ENCODE measurements at places on chromosomes 4 and X. TPM values are rescaled to one million over a fixed set of nuclear protein-coding genes. Genes with fewer than 3 reads are reported as not detected.

- DNase-seq = no peak
Measured at GRCh38 chrX:8960957-8961468, 72.9 kb downstream of the FAM9B start.

DNA sequence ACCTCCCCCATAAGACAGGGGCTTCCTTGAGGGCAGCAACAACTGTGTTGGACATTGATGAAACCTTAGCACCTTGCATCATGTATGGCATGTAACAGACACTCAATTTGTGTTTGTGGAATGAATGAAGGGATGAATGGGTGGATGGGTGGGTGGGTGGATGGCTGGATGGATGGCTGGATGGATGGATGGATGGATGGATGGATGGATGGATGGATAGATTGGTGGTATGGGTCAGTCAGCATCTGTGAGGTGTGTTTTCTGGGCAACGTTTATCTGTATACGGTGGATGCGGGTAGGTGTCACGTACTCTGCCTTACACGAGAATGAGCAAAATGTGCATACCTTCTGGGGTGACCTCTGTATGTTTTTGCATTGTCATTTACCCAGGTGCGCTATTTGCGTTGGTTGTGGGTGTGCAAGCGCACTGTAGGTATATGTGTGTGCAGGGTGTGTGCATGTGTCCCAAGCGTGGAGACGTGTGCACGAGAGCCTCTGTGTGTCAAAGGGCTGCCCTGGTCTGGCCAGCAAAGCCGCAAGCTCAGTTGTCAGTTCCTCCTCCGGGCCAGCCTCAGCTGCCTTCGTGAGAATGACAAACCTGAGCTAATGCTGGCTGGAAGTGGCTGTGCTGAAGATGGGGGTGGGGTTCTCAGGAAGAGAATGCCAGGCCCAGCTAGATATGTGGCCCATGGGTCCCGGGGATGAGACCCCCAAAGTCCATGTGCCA lies 26.5 kb downstream of the ELF4 start:
- DNase-seq = no peak

GRCh38 chrX:81263059-81263458 lies 61.2 kb downstream of the SH3BGRL start:
- DNase-seq = no peak

- no peak for DNase-seq
Measured at GRCh38 chrX:13702111-13702789, 13.3 kb downstream of the RAB9A start.

DNA sequence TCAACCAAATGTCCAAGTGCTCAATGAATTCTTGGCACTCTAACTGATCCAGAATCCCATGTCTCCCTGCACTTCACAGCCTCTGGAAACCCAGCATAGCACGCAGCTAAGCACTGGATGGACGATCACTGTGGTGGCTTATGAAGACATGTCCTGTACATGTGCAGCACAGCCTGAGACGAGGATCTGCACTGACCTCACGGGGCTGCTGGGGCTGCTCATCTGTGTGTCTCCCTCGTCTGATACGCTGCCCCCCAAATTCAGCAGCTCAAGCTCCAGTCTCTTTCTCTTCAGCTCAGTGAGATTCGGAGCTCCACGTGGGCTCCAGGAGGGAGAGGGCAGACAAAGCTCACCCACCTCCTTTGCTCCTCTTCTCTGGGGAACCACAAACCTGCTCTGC lies 126.9 kb downstream of the CPZ start:
- DNase-seq = no peak

GRCh38 chrX:41963348-41963747 lies 40.0 kb upstream of the CASK start:
- DNase-seq = peak; percentile 4

FRG2 gene
- total RNA-seq = not detected

NXF2B gene
- not detected for total RNA-seq

- DNase-seq = no peak
Measured at GRCh38 chr4:179536694-179537093, 2094.5 kb upstream of the AGA start.

DNA sequence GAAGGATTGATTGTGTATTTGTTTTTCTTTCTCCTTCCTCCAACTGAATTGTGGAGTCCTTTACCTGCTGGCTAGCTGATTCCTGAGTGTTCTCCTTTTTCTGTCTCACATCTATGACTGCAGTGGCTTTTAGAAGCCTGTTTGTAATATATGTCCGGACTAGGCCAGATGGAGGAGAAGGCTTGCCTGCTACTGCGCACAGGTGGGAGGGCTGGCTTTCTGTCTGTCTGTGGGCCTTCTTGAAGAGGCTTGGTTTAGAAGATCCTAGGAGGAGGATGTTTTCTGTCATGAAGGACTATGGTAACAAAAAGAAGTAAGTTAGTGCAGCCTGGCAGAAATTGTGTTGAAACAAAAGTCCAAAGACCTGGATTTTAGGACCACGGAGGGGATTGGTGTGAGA lies 8.5 kb downstream of the PPP1R3F start:
- no peak for DNase-seq

DNA sequence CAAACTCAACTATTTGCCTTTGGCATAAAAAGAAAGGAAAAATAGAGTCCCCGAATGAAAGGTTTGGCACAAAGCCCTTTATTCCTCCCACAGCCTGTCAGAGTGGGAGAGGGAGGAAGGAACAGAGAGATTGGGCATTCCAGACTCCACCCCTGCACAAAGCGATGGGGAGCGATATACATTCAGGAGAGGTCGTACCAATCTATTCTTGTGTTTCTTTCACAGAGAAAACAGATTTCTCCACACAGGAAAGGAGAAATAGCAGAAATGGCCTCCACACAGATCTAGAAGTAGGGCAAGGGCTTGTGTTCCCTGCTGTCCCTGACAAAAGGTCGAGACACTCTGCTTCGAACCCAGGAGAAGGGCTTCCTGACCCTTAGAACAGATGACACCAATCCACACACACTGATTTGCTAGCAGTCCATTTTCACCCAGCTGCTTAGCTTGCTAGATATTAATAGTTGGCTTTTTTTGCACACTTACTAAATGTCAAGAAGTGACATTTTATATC lies 197.4 kb downstream of the MAML3 start:
- peak; percentile 55 for DNase-seq

DNA sequence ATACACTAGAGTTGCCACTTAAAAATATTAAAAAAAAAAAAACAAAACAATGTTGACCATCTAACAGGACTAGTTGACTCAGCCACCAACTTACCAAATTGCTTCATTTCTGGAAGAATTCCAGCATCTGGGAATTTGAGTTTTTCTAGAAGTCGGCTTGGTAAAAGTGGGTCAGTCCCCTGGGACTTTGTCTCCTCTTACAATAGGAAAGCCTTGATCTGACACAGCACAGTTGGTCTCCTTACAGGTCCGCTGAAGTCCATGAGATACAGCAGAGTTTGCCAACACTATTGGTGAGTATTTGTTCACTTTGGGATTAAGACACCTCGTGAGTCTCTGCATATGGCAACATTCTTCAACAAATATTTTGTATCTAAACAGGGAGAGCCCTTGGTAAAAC lies 18.2 kb upstream of the DDIT4L start:
- peak; percentile 9 for DNase-seq

DNA sequence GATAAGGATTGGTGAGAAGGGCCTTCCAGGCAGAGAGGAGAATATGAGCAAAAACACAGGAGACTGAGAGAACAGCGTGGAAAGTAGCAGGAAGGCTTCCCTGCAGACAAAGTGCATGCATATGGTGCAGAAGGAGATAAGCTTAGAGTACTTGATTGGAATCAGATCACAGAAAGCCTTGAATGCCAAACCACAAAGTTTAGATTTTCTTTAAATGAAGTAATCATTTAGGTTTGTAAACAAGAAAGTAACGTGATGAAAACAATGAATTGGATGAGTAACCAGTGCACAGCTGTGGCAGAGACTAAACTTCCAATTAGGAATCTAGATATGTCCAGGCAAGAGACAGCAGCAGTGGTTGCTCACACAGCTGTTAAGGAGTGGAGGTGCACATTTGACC lies 83.8 kb upstream of the C1QTNF7 start:
- peak; percentile 33 for DNase-seq

- peak; percentile 84 for DNase-seq
Measured at GRCh38 chr4:139229534-139230039, 50.4 kb downstream of the MGARP start.

DNA sequence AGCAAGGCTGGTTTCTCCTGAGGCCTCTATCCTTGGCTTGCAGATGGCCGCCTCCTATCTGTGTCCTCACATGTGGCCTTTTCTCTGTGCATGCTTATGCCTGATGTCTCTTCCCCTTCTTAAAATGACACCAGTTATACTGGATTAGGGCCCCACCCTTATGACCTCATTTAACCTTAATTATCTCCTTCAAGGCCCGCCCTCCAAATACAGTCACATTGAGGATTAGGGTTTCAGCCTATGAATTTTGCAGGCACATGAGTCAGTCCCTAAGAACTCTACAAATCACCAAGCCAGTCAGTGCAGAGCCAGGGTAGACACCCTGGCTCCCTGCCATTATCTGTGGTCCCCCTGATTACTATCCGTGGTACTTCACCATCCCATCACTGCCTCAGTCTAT lies 51.6 kb downstream of the MAML3 start:
- DNase-seq = no peak

GRCh38 chr4:113673450-113673849 lies 88.1 kb downstream of the CAMK2D start:
- no peak for DNase-seq

MAGIX gene
- 2.9 TPM for total RNA-seq

GRCh38 chr4:183919141-183919540 lies 14.0 kb downstream of the STOX2 start:
- no peak for DNase-seq

DNA sequence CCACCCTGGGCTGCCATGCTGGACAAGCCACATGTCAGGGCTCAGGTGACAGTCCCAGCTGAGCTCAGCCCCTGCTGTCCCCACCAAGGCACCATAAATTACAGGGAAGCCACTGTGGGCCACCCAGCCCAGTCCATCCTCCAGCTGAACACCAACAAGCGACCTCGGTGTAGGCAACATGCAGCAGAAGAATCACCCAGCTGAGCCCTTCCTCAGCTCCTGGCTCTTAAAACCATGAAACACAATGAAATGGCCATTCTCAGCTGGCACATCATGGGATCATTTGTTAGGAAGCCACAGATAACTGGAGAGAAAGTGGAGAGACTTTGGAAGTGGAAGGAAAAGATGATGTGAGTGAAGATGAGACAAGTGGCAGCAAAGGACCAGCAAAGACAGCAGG lies 23.3 kb upstream of the MAN2B2 start:
- DNase-seq = no peak

DNA sequence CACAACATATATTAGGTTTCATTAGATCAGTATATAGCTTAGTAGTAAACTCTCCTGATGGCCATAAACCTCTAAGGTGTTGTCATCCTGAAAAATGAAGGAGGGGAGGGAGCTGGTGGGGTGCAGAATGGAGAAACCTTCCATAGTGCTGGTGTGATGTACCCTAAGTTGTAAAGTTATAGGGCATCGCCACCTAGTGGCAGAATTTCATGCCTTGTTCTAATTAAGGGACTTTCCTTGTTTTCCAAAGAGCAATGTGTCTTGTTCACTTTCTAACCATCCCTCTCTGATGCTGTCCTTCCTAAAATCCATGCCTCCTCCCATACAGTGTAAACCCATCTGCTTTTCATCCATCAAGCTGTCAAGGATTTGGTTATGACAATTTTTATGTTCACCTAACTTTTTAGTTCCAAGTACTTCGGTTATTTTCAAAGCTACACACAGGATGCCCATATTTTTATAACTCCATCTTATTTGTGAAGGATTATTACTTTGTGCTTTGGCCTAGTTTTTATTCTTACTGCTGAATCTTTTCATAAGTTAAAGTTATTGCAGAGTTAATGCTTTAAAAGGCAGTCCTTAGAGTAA lies 4.5 kb downstream of the NBDY start:
- DNase-seq = peak; percentile 60

DNA sequence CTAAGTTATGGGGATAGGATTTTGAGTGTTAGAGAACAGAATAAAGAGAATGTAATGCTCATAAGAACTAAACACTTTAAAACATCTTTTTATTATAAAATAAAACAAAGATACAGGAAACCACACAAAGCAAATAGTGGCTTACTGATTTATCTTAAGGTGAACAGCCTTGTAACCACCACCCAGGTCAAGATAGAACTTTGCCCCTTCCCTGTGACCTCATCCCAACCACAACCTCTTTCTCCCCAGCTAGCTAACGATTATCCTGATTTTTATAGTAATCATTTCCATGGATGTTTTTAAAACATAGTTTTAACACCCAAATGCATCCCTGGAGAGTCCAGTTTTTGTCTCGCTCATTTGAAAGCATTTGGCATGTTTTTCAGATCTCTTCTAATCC lies 17.0 kb downstream of the HELT start:
- no peak for DNase-seq

DNA sequence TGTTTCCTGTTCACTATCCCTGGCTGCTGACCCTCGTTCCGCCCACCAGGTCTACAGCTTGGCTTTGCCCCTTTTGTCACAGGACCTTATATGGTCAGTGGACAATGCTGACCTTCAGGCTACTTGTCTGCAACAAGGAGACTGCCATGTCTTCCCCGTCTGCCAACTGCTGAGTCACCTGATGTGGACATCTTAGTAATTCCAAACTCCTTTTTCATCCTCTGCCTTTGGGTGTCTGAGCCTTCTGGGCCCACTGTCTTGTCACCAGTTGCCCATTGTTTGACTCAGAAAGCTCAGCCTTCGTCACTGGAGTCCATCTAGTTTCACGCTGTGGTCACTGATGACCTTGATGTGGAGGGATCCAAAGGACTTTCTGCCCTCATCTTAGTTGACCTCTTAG lies 30.2 kb downstream of the GPRIN3 start:
- no peak for DNase-seq

POF1B gene
- not detected for total RNA-seq

TMEM47 gene
- total RNA-seq = 25.3 TPM

- DNase-seq = no peak
Measured at GRCh38 chr4:76195326-76195725, 18.3 kb downstream of the SCARB2 start.

- peak; percentile 83 for DNase-seq
Measured at GRCh38 chr4:86306816-86307215, 53.0 kb downstream of the MAPK10 start.

BTC gene
- total RNA-seq = not detected

DNA sequence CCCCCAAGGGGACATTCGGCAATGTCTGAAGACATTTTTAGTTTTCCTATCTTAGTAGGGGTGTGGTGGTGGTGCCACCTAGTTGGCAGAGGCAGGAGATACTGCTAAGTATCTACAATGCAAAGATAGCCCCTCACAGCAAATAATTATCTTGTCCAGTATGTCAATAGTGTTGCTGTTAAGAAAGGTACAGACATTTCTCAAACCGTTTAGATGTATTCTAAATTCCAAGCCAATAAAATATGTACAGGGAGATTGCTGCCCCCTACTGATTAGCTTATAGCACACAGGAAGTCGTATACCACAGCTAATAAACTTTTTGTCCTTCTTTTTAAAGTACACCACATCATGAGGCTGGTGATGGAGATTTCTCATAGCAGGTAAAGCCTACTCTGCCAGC lies 260.5 kb downstream of the TMA16 start:
- peak; percentile 0 for DNase-seq

RHOH gene
- total RNA-seq = not detected

GRCh38 chr4:17030543-17030942 lies 132.1 kb upstream of the LDB2 start:
- peak; percentile 96 for DNase-seq

MAOA gene
- 4.7 TPM for total RNA-seq

USP17L18 gene
- not detected for total RNA-seq

GRCh38 chr4:68346461-68346860 lies 3.4 kb downstream of the YTHDC1 start:
- DNase-seq = no peak

- peak; percentile 98 for DNase-seq
Measured at GRCh38 chrX:49269010-49269766, 405 bp upstream of the PPP1R3F start.

MYOZ2 gene
- total RNA-seq = 0.74 TPM

TCEAL5 gene
- not detected for total RNA-seq
